ENCODE measurements at places on chromosomes 2 and 18.

DNA sequence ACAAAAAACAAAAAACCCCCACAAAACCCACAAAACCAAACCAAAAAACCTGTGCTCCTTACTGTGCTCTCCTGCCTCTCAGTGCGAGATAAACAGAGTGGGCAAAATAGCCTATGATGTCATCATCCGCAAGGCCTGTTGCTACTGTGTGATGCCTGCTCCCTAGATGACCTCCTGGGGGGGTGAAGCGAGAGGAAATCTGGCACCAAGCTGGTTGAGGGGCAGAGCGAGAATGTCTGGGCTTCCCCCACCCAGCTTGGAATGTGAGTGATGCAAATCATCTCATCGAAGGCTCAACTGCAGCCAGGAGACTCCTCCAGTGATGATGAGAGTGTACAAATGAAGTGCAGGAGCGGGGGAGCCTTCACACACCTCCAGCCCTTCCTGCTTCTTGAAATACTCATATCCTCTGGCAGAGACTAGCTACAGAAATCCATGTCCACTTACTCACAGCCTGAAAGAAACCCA is 57.7 kb upstream of the MAP4K3 start:
- DNase-seq, result no peak

DNA sequence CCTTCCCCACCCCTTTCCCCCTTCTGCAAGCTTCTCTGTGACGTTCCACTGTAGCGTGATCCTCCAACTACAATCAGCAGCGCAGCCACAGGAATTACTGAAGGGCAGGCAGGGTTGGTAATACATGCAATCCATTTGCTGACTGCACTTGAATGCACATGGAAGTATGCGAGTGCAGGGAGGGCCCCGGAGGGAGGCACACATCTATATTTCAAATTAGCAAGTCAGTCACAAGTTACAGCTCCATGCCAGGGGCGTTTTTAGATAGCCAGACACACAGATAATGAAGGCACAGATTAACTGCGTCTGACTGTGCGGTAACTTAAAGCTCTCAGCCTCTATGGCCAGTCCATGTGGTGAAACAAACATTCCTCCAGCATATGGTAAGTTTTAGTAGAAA is 209.2 kb upstream of the GATA6 start:
- no peak for DNase-seq

GRCh38 chr2:137523931-137524330 is 440.3 kb upstream of the HNMT start:
- DNase-seq, result no peak

DNA sequence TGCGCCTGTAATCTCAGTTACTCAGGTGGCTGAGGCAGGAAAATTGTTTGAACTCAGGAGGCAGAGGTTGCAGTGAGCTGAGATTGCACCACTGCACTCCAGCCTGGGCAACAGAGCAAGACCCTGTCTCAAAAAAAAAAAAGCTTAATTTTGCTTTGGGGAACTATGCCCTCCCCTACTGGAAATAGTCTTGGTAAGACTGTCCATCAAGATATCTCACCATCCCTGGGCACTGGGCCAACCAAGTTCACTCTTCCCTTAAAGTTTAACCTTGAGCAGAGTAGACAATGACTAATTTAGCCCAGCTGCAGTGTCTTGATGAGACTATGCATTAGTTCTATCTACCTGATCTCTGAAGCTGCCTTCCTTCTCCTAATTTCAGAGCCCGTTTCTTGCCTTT is 44.7 kb downstream of the ASXL2 start:
- no peak for DNase-seq

GRCh38 chr2:128867936-128868636 is 549.4 kb upstream of the HS6ST1 start:
- no peak for DNase-seq

DNA sequence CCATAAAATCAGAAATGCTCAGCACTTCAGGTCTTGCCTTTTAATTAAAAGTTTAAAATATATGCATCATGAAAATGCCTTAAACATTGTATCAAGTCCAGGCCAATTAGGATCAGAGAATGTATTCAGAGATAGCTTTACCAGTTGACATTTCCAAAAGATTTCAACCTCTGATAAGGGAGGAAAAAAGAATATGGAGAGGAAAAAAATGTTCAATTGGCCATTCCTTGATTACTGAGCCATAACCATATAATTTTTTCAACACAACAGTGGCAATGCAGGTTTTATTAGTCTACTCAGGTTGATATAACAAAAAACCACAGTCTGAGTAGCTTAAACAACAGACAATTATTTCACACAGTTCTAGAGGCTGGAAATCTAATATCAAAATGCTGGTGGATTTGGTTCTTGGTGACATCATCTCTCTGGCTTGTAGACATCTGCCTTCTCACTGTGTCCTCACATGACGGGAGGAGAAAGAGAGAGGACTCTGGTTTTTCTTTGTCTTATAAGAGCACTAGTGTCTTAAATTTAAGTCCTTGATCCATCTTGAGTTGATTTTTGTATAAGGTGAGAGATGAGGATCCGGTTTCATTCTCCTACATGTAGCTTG is 111.9 kb downstream of the IRS1 start:
- no peak for DNase-seq

- no peak for DNase-seq
These were observed 175.5 kb upstream of the MGAT5 start for GRCh38 chr2:134078354-134078753.

DNA sequence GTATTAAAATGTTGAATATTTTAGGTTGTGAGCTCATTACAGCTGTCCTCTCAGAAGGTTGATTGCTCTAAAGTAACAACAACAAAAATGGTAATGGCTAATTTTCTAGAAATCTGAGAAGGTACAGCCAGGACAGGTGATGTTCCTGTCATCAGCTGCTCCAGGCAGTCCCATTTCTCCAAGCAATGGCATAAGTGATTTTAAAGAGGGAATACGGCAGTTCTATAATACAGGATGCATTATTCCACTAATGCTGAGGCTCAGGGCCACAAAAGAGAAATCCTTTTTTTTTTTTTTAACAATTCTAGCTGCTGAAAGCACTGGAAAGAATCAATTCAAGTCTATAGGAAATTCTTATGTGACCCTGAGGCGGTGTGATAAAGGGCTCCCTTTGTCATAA is 199.9 kb downstream of the PMAIP1 start:
- no peak for DNase-seq

GRCh38 chr18:26575865-26576217 is 27.5 kb upstream of the KCTD1 start:
- no peak for DNase-seq

GRCh38 chr2:149787206-149787605 is 199.6 kb upstream of the MMADHC start:
- DNase-seq, result no peak

DNA sequence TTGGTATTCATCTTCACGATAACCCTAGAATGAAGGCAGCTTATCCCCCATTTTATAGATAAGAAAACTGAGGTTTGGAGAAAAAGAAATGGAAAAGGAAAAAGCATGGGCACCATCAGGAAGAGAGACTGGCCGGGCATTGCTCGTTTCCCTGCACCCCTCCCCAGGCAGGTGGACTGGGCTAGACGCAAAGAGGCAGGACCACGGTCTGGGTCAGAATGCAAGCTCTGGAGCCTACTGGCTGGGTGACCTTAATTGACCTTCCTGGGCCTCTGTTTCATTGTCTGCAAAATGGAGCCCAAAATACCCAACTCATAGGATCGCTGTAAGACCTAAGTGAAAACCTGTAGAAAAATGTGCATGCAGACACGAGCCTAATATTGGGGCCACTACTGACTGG is 135.3 kb upstream of the GLI2 start:
- DNase-seq, result no peak

DNA sequence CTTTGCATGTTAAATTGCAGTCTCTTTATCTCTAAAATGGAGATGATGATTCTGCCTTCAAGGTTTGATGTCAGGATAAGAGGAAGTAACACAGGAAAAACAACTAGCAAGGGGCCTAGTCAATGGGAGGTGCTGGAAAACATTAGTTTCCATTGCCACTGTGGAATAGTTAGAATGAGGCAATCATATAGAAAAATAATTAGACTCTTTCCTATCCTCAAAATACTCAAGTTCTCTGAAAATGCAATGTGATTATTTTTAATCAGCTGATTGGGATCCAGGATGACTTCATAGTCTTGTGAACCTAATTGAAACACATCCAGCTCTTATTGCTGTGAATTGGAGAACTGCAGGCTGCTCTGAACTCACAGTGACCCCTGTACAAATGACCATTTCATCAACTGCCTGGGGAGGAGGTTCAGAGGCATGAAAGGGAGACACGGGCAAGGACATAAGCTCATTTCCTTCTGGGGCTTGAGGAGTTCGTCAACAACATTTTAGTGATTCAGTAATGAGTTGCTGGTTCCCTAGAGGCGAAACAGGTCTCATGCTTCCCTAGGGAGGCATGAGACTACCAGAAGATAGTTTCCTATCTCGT is 422.5 kb downstream of the LPIN1 start:
- no peak for DNase-seq

DNA sequence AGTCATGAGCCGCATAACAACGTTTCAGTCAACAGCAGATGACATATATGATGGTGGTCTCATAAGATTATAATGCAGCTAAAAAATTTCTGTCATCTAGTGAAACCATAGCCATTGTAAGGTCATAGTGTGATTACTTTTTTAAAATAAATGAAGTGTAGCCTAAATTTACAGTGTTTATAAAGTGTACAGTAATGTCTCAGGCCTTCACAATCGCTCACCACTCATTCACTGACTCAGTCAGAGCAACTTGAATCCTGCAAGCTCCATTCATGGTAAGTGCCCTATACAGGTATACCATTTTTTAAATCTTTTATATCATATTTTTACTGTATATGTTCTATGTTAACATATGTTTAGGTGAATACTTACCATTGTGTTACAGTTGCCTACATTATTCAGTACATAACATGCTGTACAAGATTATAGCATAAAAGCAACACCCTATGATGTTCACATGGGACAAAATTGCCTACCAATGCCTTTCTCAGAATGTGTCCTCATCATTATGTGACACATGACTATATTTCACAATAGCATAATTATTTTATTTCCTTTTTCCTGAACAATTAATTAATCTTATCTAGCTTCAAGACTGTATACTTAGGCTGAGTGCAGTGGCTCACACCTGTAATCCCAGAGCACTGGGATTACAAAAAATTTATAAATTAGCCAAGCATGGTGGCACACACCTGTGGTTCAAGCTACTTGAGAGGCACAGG is 1115.9 kb upstream of the ZEB2 start:
- DNase-seq, result no peak

DNA sequence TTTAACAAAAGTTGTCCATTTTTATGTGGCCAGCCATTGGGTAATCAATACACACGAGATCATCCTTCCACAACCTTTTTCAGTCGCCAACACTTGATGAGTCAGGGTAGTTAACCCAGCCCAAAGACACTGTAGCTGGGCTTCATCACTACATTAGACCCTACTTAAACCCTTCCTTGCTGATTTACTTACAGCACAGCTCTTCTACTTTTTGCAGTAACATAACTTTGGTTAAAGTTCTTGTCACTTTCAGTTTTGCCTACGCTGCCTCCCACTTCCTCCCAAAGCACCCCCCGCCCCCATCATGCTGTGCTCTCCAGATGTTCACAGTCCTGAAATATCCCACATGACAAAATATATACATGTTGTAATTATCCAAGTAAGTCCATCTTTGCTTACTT is 103.6 kb downstream of the CDK15 start:
- DNase-seq, result no peak

GRCh38 chr18:36499938-36500337 is 202.4 kb downstream of the FHOD3 start:
- no peak for DNase-seq

- no peak for DNase-seq
These were observed 550 bp downstream of the RAB1A start for GRCh38 chr2:65129286-65129825.

DNA sequence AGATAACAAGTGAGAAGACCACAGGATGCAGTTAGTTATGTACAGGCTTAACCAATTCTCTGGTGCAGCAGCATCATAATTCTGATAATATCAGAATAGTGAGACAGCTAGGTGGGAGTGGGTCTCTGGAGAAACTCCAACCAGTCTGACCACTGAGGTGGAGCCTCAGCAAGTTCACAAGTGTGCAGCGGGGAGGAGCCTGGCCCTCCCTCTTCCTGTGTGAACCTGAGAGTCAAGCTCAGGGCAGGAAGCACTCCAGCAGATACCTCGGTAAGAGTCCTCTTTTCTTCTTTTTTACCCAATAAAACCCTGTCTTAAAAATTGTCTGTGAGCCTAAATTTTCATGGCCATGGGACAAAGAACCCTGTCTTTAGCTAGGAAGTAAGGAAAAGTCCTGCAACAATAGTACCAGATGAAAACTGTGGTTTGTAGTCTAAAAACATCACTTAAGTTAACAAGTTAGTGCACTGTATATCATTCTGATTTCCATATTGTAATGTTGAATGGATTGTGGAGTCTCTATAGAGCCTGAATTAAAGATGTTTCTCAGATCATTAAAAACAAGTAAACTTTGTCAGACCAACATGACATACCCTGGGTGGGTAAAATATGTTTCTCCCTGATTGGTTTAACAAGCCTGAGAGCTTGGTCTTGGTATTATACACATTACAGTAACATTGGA is 370.8 kb downstream of the TMEM182 start:
- DNase-seq, result no peak

DNA sequence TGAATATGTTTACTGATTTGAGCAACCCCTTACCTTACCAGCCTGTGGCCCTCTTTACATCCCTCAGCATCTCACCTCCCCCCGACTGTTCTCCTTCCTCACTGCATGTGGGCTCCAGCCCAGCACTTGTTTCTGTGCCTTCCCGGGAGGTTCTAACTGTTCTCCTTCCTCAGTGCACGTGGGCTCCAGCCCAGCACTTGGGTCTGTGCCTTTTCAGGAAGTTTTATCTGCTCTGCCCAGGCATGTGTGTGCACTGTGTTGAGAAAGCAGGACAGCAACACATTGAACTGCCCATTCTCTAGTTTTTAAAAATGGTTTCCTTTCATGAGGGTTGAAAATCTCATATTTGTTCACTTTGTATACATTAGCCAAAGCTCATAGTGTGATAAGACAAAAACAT is 158.4 kb downstream of the ATP9B start:
- DNase-seq, result no peak

- no peak for DNase-seq
These were observed 7.6 kb upstream of the KCTD1 start for GRCh38 chr18:26555804-26556553.

GRCh38 chr2:202090530-202090929 is 17.5 kb downstream of the KIAA2012 start:
- no peak for DNase-seq

- no peak for DNase-seq
These were observed 83.9 kb downstream of the TPO start for GRCh38 chr2:1497122-1497611.

DNA sequence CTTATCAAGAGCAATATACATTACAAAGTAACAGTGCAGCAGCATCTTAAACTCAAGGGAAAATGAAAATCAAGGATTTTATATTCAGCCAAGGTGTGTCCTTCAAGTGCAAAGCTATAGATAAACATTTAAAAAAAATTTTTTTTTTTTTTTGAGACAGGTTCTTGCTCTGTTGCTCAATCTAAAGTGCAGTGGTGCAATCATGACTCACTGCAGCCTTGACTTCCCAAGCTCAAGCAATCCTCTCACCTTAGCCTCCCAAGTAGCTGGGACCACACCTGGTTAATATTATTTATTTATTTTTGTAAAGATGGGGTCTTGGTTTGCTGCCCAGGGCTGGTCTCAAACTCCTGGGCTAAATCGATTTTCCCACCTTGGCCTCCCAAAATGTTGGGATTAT is 9.0 kb downstream of the CDKL4 start:
- DNase-seq, result no peak
